GM10248 (cell line): ENCODE measurements at places on chromosomes 12 and 14.

GRCh38 chr12:40127408-40127807 lies 21.5 kb upstream of the SLC2A13 start:
- no peak for DNase-seq

- DNase-seq = no peak
These were observed 71.3 kb downstream of the PTHLH start for GRCh38 chr12:27900920-27901879.

DNA sequence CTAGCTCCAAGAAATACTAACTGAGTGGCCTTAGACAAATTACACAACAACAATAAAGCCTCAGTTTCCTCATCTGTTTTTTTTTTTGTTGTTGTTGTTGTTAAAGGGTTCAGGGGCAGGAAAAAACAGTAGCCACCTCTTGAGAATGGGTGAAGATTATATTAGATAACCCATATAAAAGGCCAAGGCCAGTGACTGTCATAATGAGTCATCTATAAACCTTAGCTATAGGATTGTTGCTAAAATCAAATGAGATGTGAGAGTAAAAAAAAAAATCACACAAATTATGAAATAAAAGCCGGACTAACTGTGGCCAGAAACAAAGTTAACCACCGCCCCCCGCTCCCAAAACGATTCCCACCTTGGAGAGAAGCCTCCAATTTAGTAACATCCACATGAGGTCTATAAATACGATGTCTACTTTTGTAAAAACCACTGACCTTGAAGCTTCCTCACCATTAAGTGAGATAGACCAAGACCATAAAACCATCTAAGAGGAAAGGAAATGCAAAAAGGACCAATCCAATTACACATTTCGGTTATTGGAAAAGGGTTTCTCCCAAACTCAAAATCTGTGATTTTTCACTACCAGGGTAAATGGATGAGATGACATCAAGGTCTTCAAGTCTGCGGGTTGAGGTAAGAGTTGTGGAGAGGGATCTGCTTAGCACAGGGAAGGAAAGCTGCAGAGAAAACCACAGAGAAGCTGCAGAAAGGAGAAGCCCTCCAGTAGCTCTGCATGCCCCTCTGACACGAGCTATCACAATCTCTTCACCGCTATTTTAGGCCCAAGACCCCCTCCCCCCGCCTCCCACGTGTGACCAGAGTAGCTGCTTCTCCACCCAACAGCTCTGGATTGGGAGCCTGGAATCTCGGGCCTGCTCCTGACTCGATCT lies 1.0 kb downstream of the NAA25 start:
- DNase-seq = no peak

DNA sequence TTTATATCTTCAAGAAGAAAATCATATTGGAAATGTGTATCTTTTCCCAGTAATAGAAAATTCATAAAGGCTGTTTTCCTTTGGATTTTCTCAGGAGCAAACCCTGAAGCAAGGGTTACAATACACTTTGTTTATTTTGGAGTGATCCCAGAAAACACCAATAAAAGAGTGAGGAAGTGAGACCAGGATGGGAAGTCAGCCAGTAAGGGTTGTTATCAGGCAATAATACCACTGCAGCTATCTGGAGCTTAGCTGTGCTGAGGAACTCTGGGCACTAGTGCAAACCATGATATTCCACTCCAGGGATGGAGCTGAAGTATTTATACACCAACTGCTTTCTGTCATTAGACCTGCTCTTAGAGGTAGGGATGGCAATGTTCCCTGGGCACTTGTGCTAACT lies 1002.3 kb downstream of the FLRT2 start:
- DNase-seq = no peak

DNA sequence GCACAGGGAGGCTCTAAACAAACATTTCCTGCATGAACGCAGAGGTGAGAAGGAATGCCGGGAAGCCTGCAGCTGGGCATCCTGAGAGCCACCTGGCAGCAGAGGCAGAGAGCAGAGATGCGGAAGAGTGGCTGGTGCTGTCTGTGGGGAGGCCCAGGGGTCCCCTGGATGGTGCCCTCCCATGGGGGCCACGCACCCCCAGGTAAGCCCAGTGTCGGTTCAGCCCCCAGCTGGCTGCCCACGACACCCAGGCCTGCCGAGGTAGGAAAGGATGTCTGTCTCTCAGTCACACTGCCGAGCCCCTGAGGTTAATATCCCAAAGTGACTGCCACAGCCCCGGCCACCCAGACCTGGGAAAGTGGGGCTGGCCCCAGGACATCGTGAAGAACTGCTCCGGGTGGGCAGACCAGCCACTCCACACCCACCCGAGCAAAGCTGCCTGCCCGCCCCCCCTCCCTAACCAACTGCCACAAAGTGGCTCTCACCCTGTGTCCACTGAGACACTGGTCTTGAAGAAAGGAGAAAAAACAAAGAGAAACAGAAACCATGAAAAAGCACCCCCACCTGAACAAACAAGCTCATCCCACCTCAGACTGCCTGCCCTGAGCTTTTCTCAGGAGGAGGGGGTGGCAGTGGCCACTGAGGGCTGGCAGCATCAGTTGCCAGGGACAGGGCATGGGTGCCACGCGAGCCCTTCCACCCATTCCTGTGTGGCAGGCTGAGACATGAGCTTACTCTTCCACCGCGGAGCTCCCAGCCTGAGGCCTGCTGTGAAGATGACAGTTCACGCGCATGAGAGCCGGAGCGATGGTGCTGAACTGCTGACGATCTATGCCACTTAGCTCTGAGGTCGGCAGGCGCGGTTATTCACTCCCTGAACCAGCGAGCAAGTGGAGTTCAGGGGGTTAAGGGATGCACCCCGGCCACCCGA lies 40.8 kb downstream of the CCDC88C start:
- no peak for DNase-seq

- DNase-seq = no peak
These were observed 43.5 kb upstream of the LALBA start for GRCh38 chr12:48613321-48613720.

DNA sequence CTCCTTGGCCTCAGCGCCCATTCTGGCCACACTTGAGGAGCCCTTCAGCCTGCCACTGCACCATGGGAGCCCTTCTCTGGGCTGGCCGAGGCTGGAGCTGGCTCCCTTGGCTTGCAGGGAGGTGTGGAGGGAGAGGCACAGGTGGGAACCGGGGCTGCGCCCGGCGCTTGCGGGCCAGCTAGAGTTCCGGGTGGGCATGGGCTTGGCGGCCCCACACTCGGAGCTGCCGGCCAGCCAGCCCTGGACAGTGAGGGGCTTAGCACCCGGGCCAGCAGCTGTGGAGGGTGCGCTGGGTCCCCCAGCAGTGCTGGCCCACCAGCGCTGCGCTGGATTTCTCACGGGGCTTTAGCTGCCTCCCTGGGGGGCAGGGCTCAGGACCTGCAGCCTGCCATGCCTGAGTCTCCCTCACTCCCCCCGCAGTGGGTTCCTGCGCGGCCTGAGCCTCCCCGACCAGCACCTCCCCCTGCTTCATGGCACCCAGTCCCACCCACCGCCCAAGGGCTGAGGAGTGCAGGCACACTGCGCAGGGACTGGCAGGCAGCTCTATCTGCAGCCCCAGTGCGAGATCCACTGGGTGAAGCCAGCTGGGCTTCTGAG lies 28.0 kb downstream of the TMEM117 start:
- no peak for DNase-seq

GRCh38 chr14:28577711-28578131 lies 188.9 kb upstream of the FOXG1 start:
- DNase-seq = no peak
